ENCODE measurements at places on chromosomes 12 and 14. TPM values are rescaled to one million over a fixed set of nuclear protein-coding genes. Genes with fewer than 3 reads are reported as not detected.

DNA sequence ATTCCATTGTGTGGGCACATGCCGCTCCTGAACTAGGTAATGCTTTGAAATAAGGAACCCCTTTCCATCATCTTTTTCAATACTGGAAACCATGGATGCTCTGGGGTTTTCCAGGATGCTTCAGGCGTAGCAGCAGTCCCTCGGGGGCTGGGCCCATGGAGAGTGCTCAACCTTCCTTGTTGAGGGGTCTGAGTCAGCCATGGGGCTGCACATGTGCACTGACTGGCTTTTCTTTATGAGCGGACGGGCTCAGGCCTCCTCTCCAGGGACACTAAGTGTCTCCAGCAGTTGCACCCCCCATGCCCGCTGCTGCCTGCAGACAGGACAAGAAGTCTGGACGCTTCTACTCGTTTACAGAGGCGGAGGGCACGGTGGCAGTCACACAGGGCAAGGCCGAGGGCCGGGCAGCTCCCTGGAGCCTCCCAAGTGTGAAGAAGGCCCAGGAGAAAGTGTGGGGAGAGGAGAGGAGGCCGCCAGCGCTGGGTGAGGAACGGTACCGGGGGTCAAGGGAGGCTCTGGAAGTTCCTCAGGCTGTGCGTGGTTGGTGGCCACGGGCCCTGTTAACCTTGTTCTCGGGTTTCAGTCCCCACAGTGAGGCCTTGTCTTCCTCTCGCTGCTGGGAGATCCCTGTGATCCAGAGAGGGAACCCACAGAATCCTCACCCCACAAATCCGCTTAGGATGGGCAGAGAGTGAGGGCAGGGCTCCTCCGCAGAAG, 51.2 kb downstream of the TEAD4 start:
- DNase-seq: no peak

DNA sequence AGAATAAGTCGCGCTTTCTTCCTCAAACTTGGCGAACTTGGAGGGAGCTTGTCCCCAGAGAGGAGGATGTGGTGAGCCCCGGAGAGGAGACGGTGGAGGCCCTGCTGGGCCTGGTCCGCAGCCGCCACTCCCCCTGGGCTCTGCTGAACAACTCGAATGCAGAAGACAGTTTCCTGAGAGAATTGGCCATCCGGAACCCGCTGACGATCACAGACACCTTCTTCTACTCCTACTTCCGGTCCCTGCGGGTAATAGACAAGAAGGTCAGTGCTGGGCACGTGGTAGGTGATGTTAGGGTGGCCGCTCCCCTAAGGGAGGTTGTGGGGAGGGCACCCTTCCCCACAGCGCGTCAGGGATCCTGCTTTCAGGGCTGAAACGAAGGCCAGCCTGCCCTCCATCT, 1.6 kb downstream of the LRRC43 start:
- DNase-seq: no peak

DNA sequence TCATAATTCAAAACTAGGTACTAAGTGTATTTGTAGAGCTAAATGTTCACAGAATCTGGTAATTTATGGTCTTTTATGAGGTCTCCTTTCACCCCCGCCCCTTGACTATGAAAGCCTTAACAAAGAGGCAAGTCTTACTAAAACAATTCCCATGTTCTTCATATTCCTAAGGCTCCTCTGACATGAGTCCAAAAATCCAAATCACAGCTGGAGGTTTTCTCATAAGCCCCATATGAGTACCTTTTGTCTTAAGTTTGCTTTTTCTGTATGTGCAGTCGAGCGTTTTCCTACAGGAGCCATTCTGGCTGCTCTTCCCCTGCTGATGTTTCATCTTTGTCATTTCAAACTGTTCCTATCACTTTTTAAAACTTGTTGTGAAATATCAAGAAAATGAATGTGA, 55.2 kb downstream of the SIX1 start:
- no peak for DNase-seq

GRCh38 chr14:105165134-105165704, 3.4 kb downstream of the JAG2 start:
- DNase-seq: no peak

DNA sequence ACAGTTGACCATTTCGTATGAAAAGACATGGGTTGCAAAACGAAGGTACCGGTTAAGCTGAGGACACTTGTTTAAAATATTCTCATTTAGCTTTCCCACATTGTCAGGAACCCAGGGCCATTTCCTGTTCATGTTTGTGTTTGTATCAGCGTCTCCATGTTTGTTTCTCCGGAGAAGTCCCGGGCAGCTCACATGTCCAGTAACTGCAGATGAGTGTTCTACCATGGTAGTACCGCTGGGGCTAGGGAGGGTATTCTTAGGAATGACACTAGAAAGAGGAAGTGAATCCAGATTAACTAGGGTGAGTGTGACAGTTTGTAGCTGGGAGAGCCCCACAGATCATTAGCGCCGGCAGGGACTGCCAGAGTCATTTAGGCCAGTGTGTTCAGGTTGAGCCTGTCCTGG, 50.0 kb upstream of the EVL start:
- no peak for DNase-seq

DNA sequence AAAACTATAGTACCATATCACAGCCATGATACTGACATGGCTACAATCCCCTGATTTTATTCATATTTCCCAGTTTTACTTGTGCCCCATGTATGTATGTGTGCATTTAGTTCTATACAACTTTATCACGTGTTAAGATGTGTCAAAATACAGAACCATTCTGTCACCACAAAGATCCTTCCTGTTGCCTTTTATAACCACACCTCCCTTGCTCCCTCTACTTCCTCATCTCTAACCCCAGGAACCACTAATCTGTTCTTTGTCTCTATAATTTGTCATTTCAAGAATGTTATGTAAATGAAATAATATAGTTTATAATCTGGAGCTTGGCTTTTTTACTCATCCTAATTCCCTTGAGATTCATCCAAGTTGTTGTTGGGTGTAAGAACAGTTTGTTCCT, 358.4 kb downstream of the DPF3 start:
- DNase-seq: no peak

DNA sequence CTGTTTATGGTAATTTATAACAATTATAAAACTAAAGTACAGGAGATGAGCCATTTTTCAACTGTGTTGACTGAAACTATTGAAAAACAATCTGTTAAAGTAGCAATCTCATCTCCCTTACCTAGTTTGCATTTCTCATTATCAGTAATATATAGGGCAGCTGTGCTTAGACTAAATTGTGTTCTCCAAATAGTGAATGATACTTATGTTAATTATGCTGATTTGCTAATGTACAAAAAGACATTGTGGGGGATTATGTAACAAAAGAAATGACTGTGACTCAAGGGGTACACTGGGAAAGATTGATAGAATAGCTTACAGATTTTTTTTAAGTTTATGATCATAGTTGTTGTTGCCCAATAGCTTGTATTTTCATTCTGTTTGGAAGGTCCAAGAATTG, 207.7 kb downstream of the FUT8 start:
- DNase-seq: no peak

- DNase-seq: no peak
Observed at GRCh38 chr12:64720884-64721283, 38.3 kb downstream of the GNS start.

GRCh38 chr12:59627582-59627981, 31.8 kb downstream of the SLC16A7 start:
- DNase-seq: no peak

- DNase-seq: no peak
Observed at GRCh38 chr12:63915105-63915800, 70.8 kb downstream of the SRGAP1 start.

Gene ARHGEF40
- 6.2 TPM for total RNA-seq

Gene SYCP3
- total RNA-seq: under 0.01 TPM

Gene POTEM
- not detected for total RNA-seq

Gene GLIPR1L2
- total RNA-seq: 0.14 TPM

Gene GPR135
- total RNA-seq: 0.66 TPM

Gene KRT71
- not detected for total RNA-seq
